IMR-90 (cell line): ENCODE measurements at places on chromosomes 2 and 18. TPM values are rescaled to one million over a fixed set of nuclear protein-coding genes. Genes with fewer than 3 reads are reported as not detected.

DNA sequence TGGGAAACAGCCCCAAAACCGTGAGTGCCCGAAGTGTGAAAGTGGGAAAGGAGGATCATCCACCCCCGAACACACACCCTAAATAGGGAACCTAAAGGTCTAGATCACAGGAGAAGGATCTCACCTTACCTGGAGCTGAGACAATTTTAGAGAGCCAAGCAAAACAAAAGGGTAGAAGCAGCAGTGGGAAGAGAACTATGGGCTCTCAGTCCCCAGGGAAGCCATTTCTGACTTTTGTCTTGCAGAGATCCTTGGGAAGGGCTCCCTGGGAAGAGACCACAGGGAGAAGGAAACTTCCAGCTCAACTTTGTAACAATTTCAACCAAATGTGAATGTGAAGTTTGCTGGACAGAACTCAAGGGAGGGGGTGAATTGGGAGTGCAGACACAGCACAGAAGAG is 110.6 kb downstream of the WDPCP start:
- no peak overlapping the region for H3K4me3 ChIP-seq
- H3K27me3 ChIP-seq: no peaks in the 10 kb centered on the region
- H3K27ac ChIP-seq: no peak overlapping the region
- H3K36me3 ChIP-seq: no peaks in the 10 kb centered on the region
- no peaks in the 10 kb centered on the region for H3K4me1 ChIP-seq

DNA sequence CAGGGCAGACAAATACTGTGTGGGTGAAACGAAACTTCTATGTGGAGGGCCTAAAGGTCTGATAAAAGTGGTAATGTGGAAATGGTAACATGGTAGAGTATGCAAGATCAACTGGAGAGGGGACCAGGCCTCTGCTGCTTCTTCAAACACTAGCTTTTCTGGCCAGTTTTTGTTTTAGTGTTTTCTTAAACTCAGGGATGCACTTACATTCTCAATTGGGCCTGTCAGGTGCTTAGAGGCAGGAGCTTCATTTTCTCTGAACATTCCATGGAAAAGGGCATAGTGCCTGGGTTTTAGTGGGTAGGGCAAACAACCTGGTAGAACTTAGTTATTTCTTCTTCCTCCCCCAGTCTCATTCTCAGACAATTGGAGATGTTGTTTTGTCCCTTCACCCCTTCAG is 10.5 kb upstream of the ST3GAL5 start:
- peaks cover 10% of the 10 kb centered on the region for H3K27me3 ChIP-seq
- no peak overlapping the region for H3K4me3 ChIP-seq
- H3K4me1 ChIP-seq: peaks cover 5% of the 10 kb centered on the region
- H3K36me3 ChIP-seq: no peaks in the 10 kb centered on the region
- no peak overlapping the region for H3K27ac ChIP-seq
- DNase-seq: no peak

- peaks cover 35% of the 10 kb centered on the region for H3K4me1 ChIP-seq
- H3K27ac ChIP-seq: peak overlapping the region; percentile 71
- DNase-seq: peak; percentile 92
- no peak overlapping the region for H3K4me3 ChIP-seq
These were observed 36.8 kb upstream of the EML4 start for GRCh38 chr2:42132191-42132965.

- no peak for DNase-seq
- no peak overlapping the region for H3K4me3 ChIP-seq
- H3K4me1 ChIP-seq: peaks cover 5% of the 10 kb centered on the region; the same call in 1 of the 2 replicates
- no peaks in the 10 kb centered on the region for H3K36me3 ChIP-seq
These were observed 2.0 kb downstream of the GALNT3 start for GRCh38 chr2:165792104-165792454.

DNA sequence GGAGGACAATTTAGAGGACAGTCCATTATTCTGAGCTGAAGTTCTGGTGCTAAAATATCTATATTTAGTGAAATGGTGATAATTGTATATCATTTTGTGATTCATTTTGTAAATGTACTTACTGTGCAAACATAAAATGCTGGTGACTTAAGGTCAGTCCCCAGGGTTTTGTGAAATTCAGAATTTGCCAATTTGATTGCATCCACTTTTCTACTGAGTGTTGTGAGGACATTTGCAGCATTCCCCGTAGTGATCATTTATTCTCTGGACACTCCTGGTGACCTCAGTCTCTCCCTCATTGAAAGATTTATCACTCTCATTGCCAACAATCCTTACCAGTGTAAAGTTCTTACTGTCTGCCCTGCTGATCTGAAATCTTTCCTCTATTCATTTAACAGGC is 98.2 kb downstream of the SOCS6 start:
- H3K4me1 ChIP-seq: peaks cover 12% of the 10 kb centered on the region
- no peak overlapping the region for H3K27ac ChIP-seq
- H3K4me3 ChIP-seq: no peak overlapping the region

- no peak overlapping the region for H3K27ac ChIP-seq
- H3K4me3 ChIP-seq: no peak overlapping the region
These were observed 22.6 kb upstream of the USP34 start for GRCh38 chr2:61493523-61493942.

DNA sequence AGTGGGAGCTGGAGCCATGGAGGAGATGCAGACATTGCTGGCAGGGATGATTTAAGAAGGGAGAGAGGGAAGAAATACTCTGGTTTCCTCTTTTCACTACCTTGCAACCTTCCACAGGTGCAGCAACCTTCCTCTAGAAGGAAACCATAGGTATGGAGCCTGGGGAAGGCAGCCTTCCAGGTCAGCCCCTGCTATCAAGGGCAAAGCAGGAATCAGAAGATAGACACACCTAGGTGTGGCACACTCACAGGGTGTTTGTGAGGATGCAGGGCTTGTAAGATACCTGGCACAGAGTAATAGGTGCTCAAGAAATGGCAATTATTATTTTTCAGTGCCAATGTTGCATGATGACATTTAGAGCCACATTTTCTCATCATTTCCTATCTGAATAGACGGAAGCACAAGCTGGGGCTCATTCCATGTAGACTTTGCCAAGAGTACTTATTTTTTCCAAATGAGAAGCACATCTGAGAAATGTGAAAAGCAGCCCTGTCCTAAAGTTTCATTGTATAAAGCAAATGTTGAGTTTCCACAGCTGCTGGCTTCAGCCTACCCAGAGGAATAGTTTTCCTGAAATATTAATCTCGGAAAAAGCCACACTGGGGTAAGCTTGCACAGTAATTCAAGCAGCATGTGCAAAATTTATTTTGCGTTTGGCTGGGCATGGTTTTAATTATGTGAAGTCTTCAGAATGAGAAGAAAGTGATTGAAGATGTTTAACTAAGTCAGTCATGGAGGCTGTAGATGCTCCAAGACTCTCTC is 20.6 kb downstream of the EVA1A start:
- no peak for DNase-seq
- H3K27ac ChIP-seq: peak overlapping the region; percentile 88; the same call in 1 of the 2 replicates
- no peak overlapping the region for H3K4me3 ChIP-seq

GRCh38 chr2:234257859-234258561 is 207.5 kb downstream of the SPP2 start:
- no peak overlapping the region for H3K4me3 ChIP-seq
- DNase-seq: peak; percentile 99
- H3K4me1 ChIP-seq: peaks cover 10% of the 10 kb centered on the region
- no peaks in the 10 kb centered on the region for H3K36me3 ChIP-seq
- H3K27ac ChIP-seq: peak overlapping the region; percentile 6
- no peaks in the 10 kb centered on the region for H3K27me3 ChIP-seq

DNA sequence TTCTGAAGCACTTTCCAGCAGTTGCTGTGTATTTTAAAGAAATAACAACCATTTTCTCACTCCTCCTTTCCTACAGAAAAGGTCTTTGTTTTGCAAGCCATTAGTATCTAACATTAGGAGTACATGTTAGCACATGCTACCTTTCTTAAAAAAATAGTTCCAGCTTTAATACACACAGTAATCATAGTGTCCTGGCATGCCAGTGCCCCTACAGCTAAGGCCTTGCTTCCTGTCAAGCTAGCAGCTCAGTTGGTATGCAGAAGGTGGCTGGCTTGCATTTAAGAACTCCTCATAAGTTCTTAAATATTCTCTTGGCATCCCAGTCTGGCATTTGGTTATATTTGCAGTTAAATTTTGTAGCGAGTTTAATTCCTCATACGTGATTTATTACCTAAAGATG is 141.3 kb upstream of the IL1R2 start:
- H3K4me3 ChIP-seq: no peak overlapping the region
- H3K27ac ChIP-seq: no peak overlapping the region
- no peak for DNase-seq
- H3K36me3 ChIP-seq: peaks cover 13% of the 10 kb centered on the region

GRCh38 chr2:217356781-217357180 is 496.9 kb upstream of the TNP1 start:
- no peaks in the 10 kb centered on the region; the same call in 1 of the 2 replicates for H3K36me3 ChIP-seq
- peaks cover 29% of the 10 kb centered on the region for H3K4me1 ChIP-seq
- H3K27me3 ChIP-seq: no peaks in the 10 kb centered on the region

GRCh38 chr2:150520887-150521664 is 33.6 kb upstream of the RND3 start:
- no peaks in the 10 kb centered on the region for H3K36me3 ChIP-seq
- DNase-seq: peak; percentile 83
- peaks cover 13% of the 10 kb centered on the region for H3K4me1 ChIP-seq
- no peaks in the 10 kb centered on the region for H3K27me3 ChIP-seq

- no peaks in the 10 kb centered on the region for H3K36me3 ChIP-seq
- no peak overlapping the region for H3K4me3 ChIP-seq
- peaks cover 5% of the 10 kb centered on the region for H3K4me1 ChIP-seq
- DNase-seq: no peak
- no peaks in the 10 kb centered on the region for H3K27me3 ChIP-seq
These were observed 123.3 kb downstream of the UBE2E3 start for GRCh38 chr2:181103659-181104058.

GRCh38 chr2:165660361-165660760 is 133.7 kb downstream of the GALNT3 start:
- no peaks in the 10 kb centered on the region for H3K36me3 ChIP-seq
- H3K27ac ChIP-seq: no peak overlapping the region
- no peak for DNase-seq
- H3K4me3 ChIP-seq: no peak overlapping the region

GRCh38 chr2:196274387-196274809 is 103.0 kb upstream of the STK17B start:
- H3K36me3 ChIP-seq: no peaks in the 10 kb centered on the region
- no peak overlapping the region for H3K4me3 ChIP-seq
- H3K27ac ChIP-seq: no peak overlapping the region
- DNase-seq: peak; percentile 56

Gene STK25
- total RNA-seq: 203 and 258 TPM in 2 replicates

Gene UGT1A6
- not detected in 2 replicates for total RNA-seq

Gene SNX17
- 130 and 131 TPM in 2 replicates for total RNA-seq

Gene APLF
- 2.3 and 3.3 TPM in 2 replicates for total RNA-seq

Gene IL36B
- not detected in 2 replicates for total RNA-seq

Gene FSIP2
- total RNA-seq: under 0.01 TPM in 1 of 2 replicates, not detected in the other

Gene CAVIN2
- total RNA-seq: 11.5 and 12.5 TPM in 2 replicates

Gene ARHGAP28
- total RNA-seq: 2.8 and 3.8 TPM in 2 replicates
